Cortex of kidney (tissue), 1 donor: ENCODE measurements at places on chromosomes 16 and 17.

DNA sequence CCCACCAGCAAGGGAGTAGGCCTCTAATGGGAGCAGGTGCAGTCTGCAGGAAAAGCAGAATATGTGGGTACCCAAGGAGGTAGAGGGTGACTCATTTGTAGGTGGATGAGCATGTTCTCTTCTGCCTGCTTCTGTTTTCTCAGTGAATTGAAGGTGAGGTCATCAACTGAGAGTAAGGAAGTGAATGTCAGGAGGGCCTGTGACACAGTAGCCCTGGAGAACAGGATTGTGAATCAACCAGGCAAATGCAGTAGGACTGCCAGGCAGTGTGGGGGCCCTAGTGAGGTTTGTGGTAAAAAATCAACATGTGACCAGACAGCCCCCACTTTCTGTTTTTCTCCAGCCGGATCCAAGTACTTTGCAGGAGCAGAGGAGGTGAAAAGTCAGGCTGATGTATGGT lies 150.5 kb upstream of the SOX9 start:
- no peak for DNase-seq

DNA sequence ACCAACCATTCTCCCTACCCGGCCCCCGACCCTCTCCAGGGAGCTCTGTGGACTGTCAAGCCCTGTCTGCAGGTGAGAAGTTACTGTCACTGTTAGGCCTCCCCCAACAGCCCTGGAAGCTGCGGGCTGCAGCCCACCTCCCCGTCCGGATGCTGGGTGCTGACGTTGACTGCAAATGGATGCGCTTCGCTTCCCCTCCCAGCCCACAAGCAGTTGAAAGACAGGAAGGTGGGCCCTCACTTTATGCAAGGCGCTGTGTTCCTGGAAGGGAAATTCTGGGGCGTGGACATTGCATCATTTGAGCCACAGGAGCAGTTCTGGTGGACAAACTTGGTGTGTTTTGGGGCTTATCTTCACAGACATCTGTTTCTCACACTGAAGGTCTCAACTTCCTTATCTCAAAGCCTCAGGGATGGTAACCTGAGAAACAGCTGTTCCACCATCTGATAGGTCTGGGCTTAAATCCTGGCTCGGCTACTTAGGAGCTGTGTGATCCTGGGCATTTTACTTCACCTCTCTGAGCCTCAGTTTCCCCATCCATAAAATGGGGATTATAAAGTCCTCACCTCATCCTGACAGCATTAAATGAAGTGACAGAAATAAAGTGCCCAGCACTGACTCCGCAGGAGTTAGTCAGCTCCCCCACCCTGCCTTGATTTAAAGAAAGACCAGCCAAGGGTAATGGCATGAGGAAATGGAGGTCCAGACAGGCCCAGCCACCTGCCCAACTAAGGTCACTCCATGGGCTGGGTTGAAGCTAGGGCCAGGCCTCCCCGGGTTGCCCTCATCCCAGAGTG lies 4.6 kb upstream of the DRC7 start:
- DNase-seq, result no peak

DNA sequence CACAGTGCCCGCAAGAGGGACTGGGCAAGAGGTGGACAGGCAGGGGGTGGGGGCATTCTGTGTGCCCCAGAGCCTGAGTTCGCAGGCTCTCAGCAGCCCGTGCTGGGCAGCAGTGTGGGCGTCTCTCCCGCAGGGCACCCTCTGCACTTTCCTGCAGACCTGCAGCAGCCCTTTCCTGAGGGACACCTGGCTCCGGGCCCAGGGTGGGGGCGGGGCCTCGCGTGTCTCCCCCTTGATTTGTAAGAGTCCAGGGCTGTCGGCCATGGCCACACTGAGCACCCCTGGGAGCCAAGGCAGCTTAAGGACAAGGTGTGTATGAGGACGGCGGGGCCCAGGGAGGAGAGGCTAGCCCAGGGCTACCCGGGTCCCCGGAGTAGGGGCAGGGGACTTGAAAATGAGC lies 33.4 kb upstream of the SLC38A10 start:
- no peak for DNase-seq

DNA sequence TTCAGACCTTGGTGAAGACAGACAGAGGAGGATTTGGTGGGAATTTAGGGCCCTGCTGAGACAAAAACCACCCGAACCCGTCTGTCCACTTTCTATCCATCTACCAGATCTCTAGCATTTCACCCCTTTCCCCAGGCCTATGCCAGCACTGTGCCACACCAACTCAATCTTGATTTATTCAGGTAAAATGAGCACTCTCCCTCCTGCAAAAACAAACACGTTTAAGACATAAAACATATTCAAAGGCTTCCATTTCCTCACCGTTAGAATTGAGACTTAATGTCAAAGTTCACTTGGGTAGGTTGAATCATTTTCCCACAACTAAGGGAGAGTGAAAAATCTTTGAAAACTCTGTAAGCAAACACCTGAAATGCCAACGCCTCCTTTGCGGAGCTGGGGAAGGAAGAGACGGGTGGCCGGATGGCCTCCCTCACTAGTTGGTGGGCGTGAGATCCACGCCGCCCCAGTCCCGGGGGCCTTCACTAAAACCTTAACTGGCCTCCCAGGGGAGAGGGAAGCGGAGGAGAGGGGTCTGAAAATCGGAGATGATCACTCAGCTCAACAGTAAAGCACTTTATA lies 862 bp downstream of the DCAKD start:
- no peak for DNase-seq

DNA sequence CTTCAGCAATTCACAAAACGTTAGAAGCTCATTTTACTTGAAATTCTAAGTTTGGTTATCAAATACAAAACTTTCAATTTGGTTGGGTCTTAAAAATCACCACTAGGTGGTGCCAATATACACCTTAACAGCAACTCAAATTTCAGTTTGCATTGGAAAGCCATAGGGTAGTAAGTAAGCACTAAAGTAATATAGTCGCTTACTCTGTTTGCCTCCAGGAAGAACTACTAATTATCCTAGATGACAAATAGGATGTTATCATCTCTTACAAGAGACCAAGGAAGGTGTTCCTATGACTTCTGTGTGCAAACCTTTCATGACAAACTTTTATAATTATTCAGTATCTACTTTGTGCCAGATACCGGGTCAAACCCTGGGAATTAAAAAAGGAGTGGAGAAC lies 93.3 kb downstream of the MYO1D start:
- no peak for DNase-seq

- no peak for DNase-seq
These were observed 32.1 kb upstream of the LONP2 start for GRCh38 chr16:48212033-48212432.

GRCh38 chr16:53936052-53936451 lies 232.1 kb downstream of the FTO start:
- DNase-seq, result no peak

- DNase-seq, result no peak
These were observed 45.7 kb upstream of the MRPS23 start for GRCh38 chr17:57895382-57896060.

- no peak for DNase-seq
These were observed 544.5 kb downstream of the NPIPA7 start for GRCh38 chr16:16923479-16923878.

GRCh38 chr17:76940295-76940694 lies 72.1 kb downstream of the MGAT5B start:
- DNase-seq, result no peak

DNA sequence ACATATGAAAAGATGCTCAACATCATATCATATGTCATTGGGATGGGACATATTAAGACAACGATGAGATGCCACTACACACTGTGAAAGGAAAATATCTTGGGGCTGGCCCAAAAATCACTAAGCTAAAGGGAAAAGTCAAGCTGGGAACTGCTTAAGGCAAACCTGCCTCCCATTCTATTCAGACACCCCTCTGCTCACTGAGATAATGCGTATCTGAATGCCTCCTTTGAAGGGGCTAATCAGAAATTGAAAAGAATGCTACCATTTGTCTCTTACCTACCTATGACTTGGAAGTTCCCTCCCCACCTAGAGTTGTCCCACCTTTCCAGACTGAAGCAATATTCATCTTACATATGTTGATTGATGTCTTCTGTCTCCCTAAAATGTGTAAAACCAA lies 11.2 kb upstream of the TRIM25 start:
- DNase-seq, result no peak

- no peak for DNase-seq
These were observed 108.2 kb upstream of the IRX5 start for GRCh38 chr16:54822492-54822891.

- no peak for DNase-seq
These were observed 117.6 kb downstream of the C16orf78 start for GRCh38 chr16:49491106-49491670.

GRCh38 chr17:28575126-28575795 lies 1.4 kb downstream of the ALDOC start:
- no peak for DNase-seq

GRCh38 chr16:20074099-20074991 lies 655 bp upstream of the GPR139 start:
- DNase-seq, result no peak

DNA sequence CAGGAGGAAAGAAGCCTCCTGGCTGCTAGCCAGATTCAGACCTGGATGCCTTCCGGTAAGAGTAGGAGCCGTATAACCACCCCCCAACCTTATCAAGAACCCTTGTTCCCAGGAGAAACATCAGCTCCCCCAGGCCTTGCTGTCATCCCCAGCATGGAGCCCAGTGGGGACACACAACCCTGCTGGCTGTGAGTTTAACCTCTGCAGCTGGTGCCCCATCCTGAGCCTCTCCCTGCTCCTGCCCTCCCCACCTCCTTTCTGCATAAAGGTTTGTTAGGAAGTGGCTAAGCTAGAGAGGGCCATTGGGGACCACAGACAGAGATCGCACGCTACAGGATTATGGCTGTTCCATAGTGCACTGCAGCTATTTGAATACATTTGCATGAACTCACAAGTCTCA lies 55.5 kb upstream of the RPL38 start:
- DNase-seq, result no peak

DNA sequence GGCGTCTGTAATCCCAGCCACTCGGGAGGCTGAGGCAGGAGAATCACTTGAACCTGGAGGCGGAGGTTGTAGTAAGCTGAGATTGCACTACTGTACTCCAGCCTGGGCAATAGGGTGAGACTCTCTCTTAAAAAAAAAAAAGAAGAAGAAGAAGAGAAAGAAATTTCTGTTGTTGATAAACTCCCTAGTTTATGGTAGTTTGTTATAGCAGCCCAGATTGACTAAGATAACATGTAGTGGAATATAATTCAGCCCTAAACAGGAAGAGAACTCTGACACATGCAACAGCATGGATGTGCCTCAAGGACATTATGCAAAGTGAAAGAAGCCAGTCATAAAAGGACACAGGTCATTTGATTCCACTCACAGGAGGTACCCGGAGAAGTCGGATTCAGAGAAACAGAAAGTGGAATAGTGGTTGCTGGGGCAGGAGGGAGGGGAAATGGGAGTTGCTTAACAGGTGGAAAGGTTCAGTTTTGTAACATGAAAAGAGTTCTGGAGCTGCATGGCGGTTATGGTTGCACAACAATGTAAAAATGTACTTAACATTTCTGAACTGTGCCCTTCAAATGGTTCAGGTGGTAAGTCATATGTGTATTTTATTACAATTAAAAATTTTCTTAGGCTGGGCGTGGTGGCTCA lies 26.0 kb upstream of the PRM1 start:
- DNase-seq, result no peak

GRCh38 chr16:228151-228851 lies 948 bp downstream of the LUC7L start:
- no peak for DNase-seq
